ENCODE measurements at places on chromosomes 5 and 9. TPM values are rescaled to one million over a fixed set of nuclear protein-coding genes. Genes with fewer than 3 reads are reported as not detected.

Gene PAEP
- not detected for polyA plus RNA-seq

GRCh38 chr5:169183576-169183975 is 117.4 kb downstream of the SLIT3 start:
- DNase-seq, result no peak

DNA sequence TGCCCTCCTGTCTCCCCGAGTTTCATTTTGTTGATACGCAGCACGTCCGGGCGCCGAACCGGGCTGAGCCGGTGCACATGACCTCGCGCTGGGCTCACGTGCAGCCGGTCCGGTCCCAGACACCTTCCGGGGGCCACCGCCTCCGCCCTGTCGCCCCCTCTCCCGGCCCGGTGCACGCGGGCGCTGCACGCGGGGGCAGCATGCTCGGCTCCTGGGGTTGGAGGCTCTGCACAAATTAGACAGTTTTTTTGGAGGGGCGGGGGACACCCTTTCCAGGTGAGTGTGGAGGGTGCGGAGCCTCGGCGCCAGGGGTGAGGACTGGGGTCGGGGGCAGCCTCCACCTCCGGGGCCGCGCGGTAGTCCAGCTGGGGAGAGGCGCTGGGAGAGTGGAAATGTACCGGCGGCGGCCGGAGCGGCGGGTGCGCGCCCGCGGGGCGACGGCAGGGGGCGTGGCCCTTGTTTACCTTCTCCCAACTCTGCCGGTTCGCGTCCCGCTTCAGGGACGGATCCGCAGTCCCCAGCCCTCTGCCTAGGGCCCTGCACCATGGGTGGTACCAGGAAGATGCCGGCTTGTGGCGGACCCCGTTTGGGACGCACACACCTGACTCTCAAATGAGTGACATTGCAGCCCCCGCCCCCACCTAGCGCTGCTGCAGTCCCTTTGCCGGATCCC is 1.1 kb downstream of the JADE2 start:
- DNase-seq, result no peak

- DNase-seq, result no peak
These were observed 46.2 kb upstream of the ANKRD55 start for GRCh38 chr5:56279291-56279690.

DNA sequence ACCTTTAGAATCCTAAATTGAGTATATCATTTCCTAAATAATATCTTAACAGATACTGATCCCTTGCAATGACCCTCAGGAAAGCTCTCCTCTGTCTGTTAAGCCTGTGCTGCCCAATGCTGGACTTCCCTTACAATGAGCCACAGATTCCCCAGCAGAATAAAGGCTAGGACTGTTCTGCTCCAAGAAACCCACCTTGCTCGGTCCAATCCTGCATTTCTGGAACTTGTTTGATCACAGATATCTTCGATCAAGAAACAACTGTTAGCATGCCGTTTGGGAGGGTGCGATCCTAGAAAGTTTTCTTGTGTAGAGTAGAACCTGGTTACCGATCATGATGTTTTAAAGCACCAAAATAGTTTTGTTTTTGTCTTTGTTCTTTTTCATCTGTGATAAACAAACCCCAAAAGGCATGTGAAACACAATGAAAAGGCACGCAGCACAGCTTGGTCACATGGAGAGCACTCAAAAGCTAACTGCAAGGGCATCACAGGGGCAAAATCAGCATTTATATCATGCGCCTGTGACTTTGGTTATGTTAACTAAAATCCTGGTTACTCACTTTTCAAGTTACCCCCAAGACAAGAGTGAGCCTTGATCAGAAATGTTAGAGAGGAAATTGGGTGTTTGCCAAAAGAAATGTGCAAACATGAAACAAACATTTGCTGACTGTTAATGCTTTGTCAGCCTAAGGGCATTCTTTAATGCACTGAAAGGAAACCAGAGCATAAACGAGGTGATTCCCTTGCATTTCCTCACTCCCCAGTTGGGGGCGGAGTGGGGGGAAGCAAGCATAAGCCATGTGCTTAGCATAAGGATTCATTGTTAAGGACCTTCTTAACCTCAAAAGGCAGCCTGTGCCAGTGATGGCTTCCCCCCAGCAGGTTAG is 61.9 kb upstream of the ADAMTS16 start:
- no peak for DNase-seq

Gene MYMK
- not detected for polyA plus RNA-seq

- DNase-seq, result no peak
These were observed 490.9 kb downstream of the GADD45G start for GRCh38 chr9:90095682-90096081.

- no peak for DNase-seq
These were observed 58.7 kb downstream of the ERGIC1 start for GRCh38 chr5:172892713-172893112.

Gene SLC46A2
- polyA plus RNA-seq, result not detected
